ENCODE measurements at places on chromosomes 7 and 10.
A peak's percentile ranks its signal among the peaks of the same experiment; 100 is the strongest.

DNA sequence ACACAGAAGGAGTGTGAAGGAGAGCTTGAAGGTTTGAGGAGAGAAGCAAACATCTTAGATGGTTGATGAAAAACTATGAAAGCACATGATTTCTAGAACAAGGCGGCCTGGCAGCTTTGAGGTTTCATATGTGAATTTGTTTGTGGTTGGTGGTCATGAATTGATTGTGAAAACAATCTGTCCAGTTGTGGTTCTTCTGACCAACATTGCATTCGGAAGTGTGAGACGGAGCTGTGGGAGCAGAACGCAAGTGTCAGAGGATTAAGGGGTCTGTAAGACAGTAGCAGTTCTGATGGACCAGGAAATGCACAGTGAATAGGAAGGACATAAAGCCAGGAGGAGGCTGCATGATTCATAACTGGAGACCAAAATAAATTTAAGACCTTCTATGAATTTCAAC, 594.6 kb downstream of the NXPH1 start:
- DNase-seq, result no peak

GRCh38 chr7:43645699-43646226, 62.9 kb downstream of the STK17A start:
- no peak for DNase-seq

DNA sequence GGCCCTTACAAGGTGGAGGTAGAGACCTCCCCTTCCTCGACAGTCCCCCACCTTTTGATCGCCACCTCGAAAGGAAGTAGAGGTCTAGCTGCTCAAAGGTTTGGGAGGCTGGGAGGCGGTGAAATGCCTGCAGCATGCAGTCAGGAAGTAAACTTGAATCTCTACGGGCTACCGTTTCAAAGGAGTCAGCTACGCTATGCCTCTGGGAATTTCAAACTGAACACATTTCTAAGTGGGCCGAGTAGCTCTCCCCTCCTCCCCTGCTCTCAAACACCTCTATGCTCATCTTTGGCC, 68.0 kb downstream of the CXCL12 start:
- DNase-seq, result no peak

GRCh38 chr7:27108390-27109127, 6.1 kb upstream of the HOXA2 start:
- no peak for DNase-seq

- DNase-seq, result no peak
These were observed 147.6 kb downstream of the GPR85 start for GRCh38 chr7:112938863-112939573.

- DNase-seq, result no peak
These were observed 71.1 kb upstream of the GLCCI1 start for GRCh38 chr7:7897509-7897908.

DNA sequence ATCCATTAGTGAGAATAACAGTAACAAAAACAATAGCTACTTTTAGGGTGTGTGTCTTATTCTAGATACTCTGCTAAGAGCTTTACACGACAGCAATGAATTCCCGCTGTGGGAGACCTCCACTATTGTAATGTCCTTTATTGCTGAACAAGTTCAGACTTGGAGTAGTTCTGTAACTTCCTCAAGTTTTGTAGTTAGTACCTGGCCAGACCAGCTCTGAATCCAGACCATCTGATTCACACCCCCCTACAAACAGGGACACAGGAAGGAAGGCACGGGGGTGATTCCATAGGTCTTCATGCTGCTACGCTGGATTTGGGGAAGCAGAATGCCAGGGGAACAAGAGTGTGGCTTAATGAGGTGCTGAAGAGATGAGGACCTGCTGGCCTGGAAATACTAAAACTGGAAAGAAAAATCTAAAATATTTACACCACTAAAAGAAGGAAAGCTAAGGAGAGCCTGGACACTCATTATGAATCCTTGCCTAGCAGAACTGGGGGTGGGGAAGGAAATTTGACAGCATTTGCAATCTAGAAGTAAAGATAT, 194.6 kb upstream of the TMEM72 start:
- DNase-seq, result no peak

GRCh38 chr7:84182301-84182700, 12.3 kb downstream of the SEMA3A start:
- no peak for DNase-seq

GRCh38 chr10:104233817-104234216, 1.7 kb upstream of the CFAP43 start:
- no peak for DNase-seq

GRCh38 chr7:27062946-27063345, 32.9 kb downstream of the HOXA1 start:
- no peak for DNase-seq

DNA sequence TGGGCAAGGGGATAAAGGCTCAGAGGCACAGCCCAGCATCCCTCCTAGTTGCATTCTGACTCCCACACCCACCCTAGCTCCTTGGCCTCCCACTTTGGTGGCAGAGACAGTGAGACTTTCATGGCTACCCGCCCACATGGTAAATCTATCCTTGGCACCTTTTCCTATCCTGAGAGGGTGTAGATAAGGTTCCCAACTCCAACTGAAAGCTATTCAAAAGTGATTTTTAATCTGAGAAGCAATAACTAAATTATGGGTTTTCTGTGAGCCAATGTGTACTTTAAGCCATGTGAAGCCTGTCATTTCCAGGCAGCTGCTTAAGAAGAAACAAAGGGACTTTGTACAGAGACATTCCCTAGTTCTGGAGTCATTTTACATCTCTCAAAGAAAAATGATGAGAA, 9.1 kb downstream of the LAMB1 start:
- no peak for DNase-seq

DNA sequence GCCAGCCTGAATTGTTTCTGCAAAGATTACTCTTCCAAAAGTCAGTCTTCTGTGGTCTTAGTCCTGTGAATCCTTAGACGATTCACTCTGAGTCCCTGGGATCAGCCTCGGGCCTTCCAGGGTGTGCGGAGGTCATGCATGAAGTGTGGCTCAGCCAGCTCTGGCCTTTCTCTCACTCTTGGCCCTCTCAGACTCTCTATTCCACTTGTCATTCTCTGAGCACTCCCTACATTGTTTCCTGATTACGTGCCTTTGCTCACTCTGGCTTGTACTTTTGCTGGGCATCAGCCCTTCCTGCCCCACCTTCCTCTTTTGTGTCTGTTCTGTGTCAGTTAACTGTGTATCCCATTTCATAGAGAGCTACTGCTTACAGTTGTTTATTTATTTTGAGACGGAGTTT, 36.0 kb downstream of the CCNY start:
- DNase-seq, result no peak

GRCh38 chr7:46169384-46169755, 248.3 kb upstream of the IGFBP3 start:
- DNase-seq, result no peak

DNA sequence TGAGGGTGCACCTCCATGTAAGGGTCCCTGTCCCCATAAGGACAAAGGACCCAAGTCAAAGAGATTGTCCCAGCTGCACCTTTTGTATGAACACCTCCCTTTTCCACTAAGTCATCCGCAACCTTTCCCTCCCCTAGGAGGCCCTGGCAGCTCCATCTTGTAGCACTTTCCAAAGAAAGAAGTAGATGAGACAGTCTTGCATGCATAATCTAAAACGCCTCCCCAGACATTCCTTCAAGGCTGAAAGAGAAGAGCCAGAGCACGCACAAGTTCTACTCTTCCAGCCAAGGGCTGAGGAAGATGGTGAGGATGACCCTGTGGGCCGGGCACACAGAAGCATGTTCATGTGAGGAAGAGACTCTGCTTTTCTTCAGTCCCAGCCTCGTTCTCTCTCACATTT, 194.4 kb downstream of the TNS3 start:
- no peak for DNase-seq

GRCh38 chr10:67815571-67816059, 22.4 kb downstream of the DNAJC12 start:
- DNase-seq, result no peak

GRCh38 chr7:24318326-24318725, 34.3 kb downstream of the NPY start:
- DNase-seq, result no peak

GRCh38 chr10:11874568-11875493, 51.7 kb downstream of the PROSER2 start:
- DNase-seq, result no peak

- no peak for DNase-seq
These were observed 82.5 kb upstream of the PITRM1 start for GRCh38 chr10:3255075-3255474.

- DNase-seq, result no peak
These were observed 23.5 kb downstream of the OGDH start for GRCh38 chr7:44629829-44630522.

DNA sequence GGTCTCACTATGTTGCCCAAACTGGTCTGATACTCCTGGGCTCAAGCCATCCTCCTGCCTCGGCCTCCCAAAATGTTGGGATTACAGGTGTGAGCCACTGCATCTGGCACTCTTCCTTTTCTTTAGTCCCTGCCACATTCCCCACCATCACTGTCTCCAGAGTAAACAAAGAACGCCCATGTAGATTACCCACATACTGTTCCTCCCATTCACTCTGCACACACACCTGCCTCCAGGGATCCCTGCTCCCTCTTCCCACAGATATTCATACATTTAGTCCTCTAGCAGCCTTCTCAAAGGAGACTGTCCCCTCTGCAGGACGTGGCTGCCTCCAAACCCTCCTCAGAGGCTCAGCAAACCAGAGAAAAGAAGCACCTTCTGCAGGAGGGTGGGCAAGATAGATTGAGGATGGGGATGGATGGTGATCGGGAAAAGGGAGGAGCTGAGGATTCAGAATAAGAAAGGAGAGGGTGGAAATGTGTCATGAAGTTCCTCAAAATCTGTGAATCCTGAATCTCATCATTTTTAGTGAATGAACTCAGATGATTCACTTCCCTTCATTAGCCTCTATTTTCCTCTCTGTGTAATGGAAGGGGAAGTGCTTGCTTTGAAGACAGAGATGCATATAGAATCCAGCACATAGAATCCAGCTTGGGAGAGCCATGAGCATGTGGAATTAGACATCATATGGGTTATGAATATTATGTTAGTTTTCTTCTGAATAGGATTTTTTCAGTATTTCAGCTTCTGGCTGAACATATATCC, 5.5 kb upstream of the PLAU start:
- DNase-seq, result no peak

DNA sequence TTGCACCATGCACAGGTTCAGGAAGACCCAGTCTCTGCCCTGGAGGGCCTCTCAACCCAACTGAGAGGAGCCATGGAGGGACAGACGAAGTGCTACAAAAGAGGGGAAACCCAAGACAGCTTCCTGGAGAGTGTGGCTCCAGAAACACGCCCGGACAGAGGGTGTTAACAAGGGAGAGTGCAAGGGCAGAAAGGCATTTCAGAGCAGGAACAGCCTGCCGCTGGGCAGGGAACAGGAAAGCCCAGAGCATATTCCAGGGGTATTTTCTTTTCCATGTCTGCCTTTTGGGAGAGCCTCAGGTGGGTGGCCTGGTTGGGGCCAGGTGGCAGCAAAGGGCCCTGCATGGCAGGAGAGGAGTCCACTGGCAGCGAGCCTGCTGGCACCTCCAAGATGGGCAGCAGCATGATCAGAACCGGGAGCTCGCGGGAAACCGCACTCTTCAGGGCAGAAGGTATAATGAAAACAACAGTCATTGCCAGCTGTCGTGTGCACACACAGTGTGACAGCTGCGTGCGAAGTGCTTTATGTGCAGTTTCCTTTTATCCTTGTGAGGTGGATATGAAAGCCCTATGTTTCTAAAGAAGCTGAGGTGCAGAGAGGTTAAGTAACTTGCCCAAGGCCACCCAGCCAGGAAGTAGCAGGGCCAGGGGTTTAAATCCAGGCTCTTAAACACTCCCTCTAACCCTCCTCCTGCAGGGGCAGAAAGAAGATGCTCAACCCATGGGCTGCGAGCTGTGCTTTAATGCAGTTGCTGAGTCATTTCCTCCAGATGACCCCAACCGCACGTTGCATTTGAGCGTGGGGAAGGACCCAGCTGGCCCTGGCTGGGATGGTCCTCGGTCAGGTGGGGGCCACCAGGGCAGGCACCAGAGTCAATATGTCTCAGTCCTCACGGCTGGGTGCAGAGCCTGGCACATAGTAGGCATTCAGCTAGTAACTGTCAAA, 128.6 kb downstream of the OAT start:
- no peak for DNase-seq

GRCh38 chr10:19302117-19302516, 253.5 kb downstream of the MALRD1 start:
- DNase-seq, result no peak

DNA sequence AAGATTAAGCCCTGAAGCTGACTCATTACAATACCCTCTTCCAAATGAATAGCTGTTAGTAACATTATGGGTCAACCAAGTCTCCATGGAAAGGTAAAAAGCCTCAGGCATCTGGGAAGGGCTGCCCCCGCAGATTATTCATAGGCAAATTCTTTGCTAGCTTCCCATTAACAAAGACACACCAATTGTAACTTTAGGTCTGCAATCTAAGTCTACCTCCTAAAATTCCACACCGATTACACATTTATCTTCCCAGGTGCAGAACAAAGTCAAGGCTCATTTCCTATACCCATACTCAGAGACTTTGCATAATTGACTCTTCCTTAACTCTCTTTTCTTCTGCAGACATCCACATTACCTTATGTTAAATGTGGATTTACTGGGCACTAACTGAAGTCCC, 826.3 kb upstream of the MBL2 start:
- no peak for DNase-seq

- no peak for DNase-seq
These were observed 8.6 kb downstream of the MUC3A start for GRCh38 chr7:100957832-100958421.

- DNase-seq, result peak; percentile 56
These were observed 364 bp downstream of the ZNF518A start for GRCh38 chr10:96130326-96130995.

- no peak for DNase-seq
These were observed 219.7 kb downstream of the EBF3 start for GRCh38 chr10:129744134-129745111.

- no peak for DNase-seq
These were observed 32.9 kb downstream of the AUTS2 start for GRCh38 chr7:69631131-69631530.

- no peak for DNase-seq
These were observed 48.1 kb downstream of the ADAM22 start for GRCh38 chr7:87982116-87982515.

- no peak for DNase-seq
These were observed 20.2 kb upstream of the CCNJ start for GRCh38 chr10:96023168-96023567.

DNA sequence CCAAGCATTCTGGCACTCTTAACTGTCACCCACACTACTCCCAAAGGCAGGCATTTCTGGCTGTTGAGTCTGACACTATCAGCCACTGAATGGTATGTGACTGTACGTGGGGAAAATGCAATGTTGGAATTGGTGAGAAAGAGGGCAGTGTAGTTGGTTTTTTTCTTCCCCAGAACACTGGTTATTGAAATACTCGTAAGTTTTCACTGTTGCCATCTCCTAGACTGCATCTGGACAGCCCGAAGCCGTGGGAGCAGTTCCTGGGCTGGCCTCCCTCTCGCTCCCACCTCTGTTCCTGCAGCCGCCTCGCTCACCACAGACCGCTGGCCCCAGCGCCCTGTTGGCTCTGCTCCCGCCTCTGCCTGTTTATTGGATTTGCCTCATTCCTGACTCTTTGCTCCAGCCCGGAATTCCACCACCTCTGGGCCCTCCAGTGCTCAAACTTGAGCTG, 5.7 kb downstream of the PLCE1 start:
- no peak for DNase-seq

All from stimulated activated CD8-positive, alpha-beta memory T cell treated with anti-CD3 and anti-CD28 coated beads, Interleukin-12 subunit alpha, Interleukin-12 subunit beta, amount 100 ng/mL, for 1 hour (primary cell).